ENCODE measurements at places on chromosomes 16 and 17.

- DNase-seq, result no peak
These were observed 17.6 kb upstream of the CCDC182 start for GRCh38 chr17:57762452-57763395.

DNA sequence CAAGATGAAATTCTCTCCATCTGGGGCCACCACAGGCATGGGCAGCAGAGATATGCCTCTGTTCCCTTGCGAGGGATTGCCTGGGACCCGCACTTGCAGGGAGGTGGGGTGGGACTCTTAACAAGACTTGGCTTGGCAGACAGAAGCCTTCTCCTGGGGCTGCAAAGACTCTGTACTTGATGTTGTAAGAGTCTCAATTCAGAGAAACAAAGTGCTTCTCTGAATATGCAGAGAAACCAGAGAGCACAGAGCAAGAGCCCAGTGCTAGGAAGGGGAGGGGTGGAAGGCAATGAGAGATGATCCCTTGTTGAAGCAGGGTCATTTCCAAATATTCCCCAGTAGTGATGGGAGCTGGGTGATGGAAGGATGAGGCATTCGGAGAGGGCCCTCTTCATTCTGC is 2.2 kb downstream of the MMP28 start:
- DNase-seq, result no peak

DNA sequence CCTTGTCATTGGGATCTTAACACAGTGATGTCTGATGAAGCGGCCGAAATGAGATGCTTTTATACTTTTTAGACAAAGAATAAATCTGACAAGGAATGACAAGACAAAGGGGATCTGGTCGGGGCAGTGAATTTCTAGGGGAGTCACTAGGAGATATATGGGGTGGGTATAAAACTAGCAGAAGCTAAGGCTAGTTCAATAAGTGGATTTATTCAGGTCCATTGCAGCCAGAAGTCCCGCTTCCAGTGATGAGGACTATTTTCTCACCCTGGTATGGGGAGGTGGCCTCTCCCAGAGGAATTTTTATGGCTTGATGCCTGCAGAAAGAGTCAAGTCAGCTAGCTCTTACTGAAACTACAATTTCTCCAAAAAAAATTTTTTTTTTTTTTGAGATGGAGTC is 23.9 kb downstream of the SLC38A8 start:
- no peak for DNase-seq

DNA sequence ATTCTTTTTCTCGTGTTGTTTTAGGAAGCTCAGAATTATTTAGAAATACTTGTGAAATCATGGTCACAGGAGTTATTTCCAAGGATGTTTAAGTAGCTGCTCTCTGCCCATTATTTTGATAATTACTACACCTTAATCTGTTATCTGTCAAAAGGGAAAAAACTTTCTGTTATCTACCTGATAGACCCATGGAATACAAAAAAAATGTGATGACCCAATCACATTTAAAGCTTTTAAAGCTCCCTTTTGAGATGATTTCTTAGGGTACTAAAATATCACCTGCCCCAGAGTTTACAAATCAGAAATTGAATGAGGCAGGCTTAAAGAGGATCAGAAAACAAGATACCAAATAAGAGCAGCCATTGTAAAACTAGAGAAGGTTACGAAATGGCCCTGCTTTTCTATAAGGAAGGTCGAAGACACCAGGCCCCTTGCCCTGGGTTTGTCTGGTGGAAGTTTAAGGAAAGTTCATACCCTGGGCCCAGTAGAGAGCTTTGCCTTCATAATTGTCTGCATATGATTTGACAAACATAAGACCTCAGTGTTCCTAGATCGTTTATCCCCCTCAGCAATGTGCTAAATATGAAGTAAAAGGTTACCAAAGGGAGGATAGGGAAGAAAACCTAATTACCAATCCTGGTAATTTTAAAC is 149.9 kb upstream of the TBX2 start:
- DNase-seq, result no peak
